SK-MEL-5 (cell line): ENCODE measurements at places on chromosomes 3 and 15. TPM values are rescaled to one million over a fixed set of nuclear protein-coding genes. Genes with fewer than 3 reads are reported as not detected.

- no peak for DNase-seq
Measured at GRCh38 chr3:43346978-43347749, 60.8 kb downstream of the SNRK start.

Gene LMAN1L
- total RNA-seq, result not detected in 2 replicates

DNA sequence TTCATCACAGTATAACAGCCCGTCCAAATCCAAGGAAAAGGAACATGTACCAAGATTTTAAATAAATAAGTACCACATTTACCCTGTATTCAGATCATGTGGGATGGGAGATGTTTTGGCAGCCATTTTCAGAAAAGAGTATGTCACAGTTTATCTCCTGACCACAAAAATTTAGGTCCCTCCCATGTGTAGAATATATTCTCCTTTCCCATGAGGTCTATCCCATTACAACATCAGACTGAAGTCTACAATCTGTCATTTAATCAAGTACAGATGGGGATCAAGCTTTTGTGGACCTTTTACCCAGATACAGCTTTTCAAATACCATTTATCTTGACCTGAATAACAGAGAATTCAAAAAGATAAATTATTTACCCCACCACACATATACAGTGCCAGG, 444.5 kb downstream of the PLOD2 start:
- DNase-seq, result no peak

Gene CHD2
- 27.4 and 37.9 TPM in 2 replicates for total RNA-seq
